Activated CD4-positive, alpha-beta memory T cell treated with anti-CD3 and anti-CD28 coated beads, Interleukin-2, amount 10 ng/mL, durations not matched to agents 7 days and 5 days (primary cell): ENCODE measurements at places on chromosomes 1 and 21. TPM values are rescaled to one million over a fixed set of nuclear protein-coding genes. Genes with fewer than 3 reads are reported as not detected.

GRCh38 chr1:178278916-178279686, 185.2 kb downstream of the RASAL2 start:
- DNase-seq: no peak

GRCh38 chr1:227372726-227373130, 54.4 kb upstream of the CDC42BPA start:
- no peak for DNase-seq

GRCh38 chr1:205542367-205542766, 37.9 kb downstream of the CDK18 start:
- peak; percentile 4 for DNase-seq

DNA sequence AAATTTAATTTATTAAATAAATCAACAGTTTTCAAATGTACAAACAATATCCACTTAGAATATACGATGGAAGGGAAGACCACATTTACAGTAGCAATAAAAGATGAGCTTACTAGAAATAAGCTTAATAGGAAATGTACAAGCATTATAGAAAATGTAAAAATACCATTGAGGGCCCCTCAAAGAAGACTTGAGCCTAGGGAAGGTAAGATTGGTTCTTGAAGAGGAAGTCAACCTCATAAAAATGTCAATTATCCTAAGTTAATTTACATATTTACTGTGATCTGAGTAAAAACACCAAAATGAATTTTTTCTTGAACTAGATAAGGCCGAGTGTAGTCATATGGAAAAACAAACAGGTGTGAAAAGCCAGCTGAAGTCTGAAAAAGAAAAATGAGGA, 39.7 kb upstream of the TRIM67 start:
- DNase-seq: no peak

GRCh38 chr1:183191833-183192232, 5.8 kb downstream of the LAMC2 start:
- DNase-seq: no peak

- DNase-seq: no peak
These were observed 61.2 kb downstream of the CACHD1 start for GRCh38 chr1:64530969-64531692.

Gene FAAH
- total RNA-seq: 4.3 TPM

- DNase-seq: peak; percentile 80
These were observed at the start of gene IL20 for GRCh38 chr1:206864939-206865671. Gene IL20 (plus strand): TSS chr1:206865623. CDS start chr1:206865853, 230 bp downstream.

Gene KIF17
- not detected for total RNA-seq

DNA sequence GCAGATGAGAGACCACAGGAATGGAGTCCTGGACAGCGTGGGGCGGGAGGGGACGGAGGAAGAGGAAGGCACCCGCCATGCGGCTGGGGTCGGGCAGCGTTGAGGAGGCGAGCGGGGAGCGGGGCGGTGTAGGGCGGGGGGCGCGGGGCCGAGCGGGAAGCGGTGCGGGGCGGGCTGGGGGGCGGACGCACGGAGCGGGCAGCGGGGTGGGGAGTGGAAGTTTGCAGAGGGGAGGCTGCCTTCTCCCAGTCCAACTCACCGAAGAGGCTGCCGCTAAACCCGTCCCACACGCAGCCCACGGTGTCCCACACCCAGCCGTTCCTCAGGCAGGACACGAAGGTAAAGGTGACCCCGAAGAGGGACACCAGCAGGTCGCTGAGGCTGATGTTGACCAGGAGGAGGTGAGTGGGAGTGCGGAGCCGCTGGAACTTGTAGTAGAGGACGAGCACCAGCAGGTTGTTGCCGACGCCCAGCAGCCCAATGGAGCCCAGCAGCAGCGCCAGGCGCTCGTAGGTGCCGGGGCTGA, 483 bp downstream of the CHML start:
- DNase-seq: peak; percentile 39

- no peak for DNase-seq
These were observed 88.0 kb upstream of the WLS start for GRCh38 chr1:68320349-68320748.

Gene LPAR3
- 2.1 TPM for total RNA-seq

Gene MANEAL
- 1.8 TPM for total RNA-seq

Gene CLCA1
- total RNA-seq: not detected
